Stimulated activated CD4-positive, alpha-beta T cell treated with anti-CD3 and anti-CD28 coated beads, Interleukin-1b, Interleukin-23, amount 100 ng/mL, for 4 hours (primary cell): ENCODE measurements at places on chromosomes 7 and 10.

DNA sequence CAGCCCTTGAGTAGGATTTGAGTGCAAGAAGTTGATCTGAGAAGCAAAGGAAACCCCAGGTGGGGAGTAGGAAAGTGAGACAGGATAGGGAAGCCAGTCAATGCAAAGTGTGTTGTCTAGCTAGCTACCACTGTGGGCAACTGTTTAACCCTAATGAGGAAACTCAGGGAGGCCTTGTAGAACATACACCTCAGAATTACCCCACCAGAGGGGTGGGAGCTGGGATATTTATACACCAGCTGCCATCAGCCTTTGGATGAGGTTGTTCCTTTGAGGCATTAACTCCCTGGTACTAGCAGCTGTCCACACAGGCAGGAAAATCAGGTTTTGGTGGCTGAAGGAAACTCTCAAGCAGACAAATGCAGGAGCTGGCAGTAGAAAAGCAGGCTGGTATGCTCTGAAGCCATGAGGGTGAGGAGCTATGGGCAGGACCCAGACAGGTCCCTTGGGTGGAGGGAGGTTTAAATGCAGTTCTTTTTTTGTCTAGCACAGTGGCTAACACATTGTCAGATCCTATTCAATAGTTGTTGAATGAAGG lies 60.1 kb upstream of the ARID5B start:
- DNase-seq = no peak

- DNase-seq = no peak
These were observed 299.2 kb upstream of the ZMIZ1 start for GRCh38 chr10:78769526-78769925.

- DNase-seq = no peak
These were observed 114.1 kb downstream of the CPED1 start for GRCh38 chr7:121102619-121103018.

- DNase-seq = no peak
These were observed 321.8 kb downstream of the ZNF248 start for GRCh38 chr10:37535459-37536246.

DNA sequence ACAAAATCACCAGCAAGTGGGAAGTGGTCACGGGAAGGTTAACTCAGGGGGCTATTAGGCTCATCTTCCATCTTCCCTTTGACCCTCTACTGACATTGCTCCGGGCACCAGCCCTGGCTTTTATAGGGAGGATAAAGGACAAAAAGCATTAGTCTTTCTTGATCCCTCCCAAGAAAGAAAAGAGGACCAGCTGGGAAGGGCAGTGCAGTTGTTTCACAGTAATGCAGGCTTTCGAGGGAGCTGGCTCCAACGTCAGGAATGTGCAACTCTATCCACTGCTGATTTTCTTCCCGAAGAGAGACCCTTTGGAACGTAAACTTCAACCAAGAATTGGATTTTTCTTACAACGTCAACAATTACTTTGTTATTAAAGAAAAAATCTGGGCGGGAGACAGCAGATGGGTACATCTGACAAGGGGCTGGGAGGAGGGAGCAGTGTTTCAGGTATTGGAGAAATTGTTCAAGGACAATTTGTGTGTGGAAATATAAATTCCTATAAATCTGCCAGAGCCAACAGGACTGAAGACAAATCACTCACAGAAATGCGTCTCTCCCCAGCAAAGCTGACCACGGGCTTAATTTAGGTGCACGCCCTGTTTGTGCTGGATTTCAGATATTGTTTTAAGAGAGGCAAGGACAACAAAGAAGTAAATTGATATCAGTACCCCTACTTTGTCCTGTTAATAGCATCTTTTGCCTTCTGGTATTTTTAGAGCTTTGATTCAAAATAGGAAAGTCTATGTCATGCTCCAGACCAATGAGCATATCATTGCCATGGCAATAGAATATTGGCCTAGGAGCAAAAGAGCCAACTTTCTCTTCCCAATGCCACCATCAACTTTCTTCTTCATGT lies 23.4 kb upstream of the ARID5B start:
- no peak for DNase-seq

DNA sequence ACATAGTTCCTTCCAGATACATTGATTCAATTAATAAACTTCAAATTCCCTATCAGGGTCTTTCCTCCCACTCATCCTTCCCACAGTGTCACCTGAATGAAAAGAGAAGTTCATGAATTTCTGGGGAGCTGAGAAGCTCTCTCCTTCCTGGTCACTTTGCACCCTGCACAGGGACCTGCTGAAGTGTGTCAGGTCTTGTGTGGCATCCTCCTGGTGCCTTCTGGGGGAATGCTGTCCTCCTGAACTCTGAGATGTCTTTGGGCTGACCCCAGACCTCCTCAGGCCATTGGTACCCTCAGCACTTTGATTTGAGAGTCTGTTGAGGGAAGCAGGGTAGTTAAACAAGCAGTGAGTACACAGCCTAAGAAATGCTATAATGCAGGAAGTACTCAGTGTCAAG lies 39.5 kb upstream of the ITGA8 start:
- DNase-seq = no peak

- no peak for DNase-seq
These were observed 146.9 kb downstream of the EVX1 start for GRCh38 chr7:27389496-27389895.

GRCh38 chr7:131071786-131072504 lies 255.7 kb upstream of the MKLN1 start:
- DNase-seq = no peak

DNA sequence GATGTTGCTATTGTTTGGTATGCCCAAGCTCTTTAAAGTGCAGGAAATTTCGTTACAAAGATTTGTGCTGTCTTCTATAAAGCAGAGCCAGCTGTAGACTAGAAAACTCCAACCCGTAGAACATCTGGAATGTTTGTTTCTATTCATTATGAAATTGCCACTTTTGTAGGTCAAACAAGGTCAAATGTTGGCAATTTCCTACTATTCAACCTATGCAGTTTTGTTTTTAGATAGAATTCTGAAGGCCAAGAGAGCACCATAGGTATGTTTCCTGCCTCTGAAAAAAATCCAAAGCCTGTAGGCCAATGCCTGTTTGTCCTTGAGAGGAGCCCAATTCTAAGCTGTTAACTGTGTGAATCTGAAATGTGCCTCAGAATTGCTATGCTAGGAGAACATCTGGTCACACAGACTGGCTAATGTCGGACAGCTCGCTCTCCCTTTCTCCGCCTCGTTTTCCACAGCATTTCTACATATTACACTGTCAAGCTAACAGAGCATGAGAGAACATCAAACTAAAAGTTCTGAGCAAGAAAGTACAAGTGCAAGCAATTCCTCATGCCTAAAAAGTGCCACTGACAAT lies 267.2 kb upstream of the LRGUK start:
- DNase-seq = no peak

- DNase-seq = no peak
These were observed 308.2 kb downstream of the AUTS2 start for GRCh38 chr7:69906283-69906995.

DNA sequence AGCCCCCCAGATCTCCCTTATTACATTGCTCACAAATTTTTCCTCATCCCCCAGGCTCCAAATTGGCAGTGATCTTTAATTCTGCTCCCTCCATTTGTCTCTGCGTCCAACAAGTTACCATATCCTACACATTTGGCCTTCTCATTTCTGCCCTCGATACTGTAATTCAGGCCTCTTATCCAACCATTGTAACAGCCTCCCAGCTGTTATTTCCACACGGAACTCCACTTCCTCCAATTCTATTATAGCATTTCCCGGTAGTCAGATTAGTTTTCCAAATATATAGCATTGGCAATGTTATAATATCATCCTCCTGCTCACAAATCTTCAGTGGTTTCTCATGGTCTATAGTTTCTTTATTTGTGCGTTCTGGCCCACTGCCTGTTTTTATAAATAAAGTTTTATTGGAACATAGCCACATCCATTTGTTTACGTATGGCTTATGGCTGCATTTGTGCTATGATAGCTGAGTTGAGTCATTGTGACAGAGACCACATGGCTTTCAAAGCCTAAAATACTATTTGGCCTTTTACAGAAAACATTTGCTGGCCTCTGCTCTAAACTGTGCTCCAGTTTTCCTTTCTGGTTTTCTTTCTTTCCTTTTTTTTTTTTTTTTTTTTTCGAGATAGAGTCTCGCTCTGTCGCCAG lies 126.5 kb upstream of the ZNF438 start:
- DNase-seq = no peak

DNA sequence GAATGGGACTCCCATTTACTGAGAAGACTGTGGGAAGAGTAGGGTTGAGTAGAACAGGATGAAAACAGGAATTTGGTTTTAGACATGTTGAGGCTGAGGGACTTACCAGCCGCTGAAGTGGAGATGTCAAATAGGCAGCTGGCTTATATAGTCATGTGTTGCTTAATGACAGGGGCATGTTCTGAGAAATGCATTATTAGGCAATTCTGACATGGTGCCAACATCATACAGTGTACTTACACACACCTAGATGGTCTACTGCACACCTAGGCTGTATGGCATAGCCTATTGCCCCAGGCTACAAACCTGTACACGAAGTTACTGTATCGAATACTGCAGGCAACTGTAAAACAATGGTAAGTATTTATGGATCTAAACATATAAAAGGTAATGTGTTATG lies 17.5 kb downstream of the ARL3 start:
- DNase-seq = no peak

DNA sequence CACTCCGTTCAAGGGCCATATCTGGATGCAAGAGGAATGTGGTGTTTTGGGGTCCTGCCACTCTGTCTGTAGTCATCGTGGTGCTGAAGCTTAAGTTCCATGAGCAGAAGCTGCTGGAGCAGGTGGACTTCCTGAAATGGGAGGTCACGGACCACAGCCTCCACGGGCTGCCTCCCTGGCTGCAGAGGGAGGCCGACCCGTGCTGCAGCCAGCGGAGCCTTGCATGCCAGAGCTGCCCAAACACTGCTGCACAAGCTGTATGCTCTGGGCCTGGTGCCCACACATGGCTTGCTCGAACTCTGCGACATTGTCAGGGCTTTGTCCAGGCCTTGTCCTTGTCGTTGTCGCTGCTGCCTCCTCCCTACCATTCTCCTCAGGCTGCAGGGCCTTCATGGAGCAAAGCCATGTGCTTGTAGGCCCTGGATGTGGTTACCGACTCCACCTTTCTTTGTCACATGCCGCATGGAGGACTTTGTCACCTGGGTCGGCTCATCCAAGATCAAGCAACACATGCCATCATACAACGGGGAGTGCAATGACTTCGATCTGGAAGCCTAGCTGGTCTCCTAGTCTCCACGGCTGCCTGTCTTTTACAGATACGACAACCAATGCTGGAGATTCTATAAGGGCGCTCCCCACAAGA lies 21.4 kb downstream of the GARIN1A start:
- DNase-seq = no peak

DNA sequence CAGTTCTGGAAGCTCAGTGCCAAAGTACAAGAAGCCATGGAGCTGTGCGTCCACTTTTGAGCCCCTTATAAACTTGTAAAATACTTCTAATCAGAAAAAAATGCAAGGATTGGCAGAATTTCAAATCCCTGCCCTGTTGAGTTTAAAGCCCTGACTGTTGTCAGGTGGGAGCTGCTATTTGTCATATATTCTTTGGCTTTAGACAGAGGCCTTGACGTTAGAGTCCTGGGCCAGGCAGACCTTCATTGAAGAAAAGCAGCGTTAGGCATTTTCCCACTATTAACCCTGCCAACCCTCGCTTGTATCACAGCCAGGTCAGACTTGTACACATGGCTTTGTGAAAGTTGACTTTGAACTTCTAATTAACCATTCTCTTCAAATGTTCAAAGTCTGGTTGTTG lies 155.4 kb downstream of the TWIST1 start:
- DNase-seq = no peak

- DNase-seq = no peak
These were observed 25.8 kb downstream of the TMEM254 start for GRCh38 chr10:80104066-80104926.

- no peak for DNase-seq
These were observed 217.3 kb upstream of the HABP2 start for GRCh38 chr10:113335592-113335991.

- DNase-seq = no peak
These were observed 61.7 kb downstream of the FAM107B start for GRCh38 chr10:14712991-14713424.

- no peak for DNase-seq
These were observed 446.9 kb downstream of the KIF20B start for GRCh38 chr10:90148116-90148855.

- no peak for DNase-seq
These were observed 60.6 kb upstream of the AUTS2 start for GRCh38 chr7:69537691-69538090.

- no peak for DNase-seq
These were observed 166.3 kb downstream of the SND1 start for GRCh38 chr7:127818306-127818705.

DNA sequence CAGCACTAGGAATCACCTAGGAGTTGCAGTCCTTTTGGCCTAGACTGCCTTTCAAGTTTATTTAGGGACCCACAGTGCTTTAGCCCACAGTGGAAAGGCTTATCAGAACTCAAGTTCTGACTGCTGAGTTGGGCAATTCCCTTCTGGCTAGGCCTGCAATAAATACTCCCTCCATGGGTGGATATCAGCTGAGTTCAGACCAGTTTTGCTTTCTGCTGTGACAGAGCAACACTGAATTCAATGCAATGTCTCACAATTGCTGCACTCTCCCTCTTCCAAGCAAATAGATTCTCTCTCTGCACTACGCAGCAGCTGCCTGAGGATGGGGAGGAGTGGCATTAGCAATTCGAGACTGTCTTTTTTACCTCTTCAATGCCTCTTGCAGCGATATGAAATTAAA lies 1153.3 kb downstream of the SORCS1 start:
- no peak for DNase-seq

DNA sequence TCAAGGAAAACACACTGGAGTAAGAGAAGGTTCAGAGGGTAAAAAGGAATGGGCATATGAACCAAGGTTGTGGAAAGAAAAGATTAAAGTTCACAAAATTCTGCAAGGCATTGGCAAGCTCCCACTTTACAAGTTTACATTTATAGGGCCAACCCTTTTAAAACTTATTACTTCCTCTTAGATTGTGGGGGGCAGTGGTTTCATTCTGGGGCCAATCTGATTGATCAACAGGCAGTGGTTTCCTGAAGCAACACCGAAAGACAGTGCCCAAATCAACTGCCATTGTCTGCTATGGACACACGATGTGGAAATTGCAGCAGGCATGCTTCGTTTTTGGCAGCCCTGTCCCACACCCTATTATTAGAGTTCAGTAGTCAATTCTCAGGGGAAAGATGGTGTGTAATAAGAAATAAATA lies 154.0 kb downstream of the SGMS1 start:
- DNase-seq = no peak

DNA sequence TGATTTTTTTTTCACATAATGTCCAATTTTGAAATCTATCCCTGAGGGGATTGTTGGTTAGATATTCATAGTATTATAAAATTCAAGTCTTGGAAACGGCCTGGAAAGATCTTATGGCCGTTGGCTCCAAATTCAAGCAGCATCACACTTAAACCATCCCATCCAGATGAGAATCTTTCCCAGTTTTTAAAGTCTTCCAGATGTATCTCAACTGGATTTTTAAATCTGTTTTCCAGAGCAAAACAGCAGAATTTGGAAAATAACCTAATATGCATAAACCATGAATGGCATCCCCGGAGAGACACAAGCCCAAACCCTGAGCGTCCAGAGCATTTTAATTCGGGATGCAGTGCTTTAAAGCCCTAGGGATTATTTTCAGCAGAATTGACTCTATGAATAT lies 208.2 kb upstream of the PRKCQ start:
- no peak for DNase-seq
